NCI-H460 (cell line): ENCODE measurements at places on chromosomes 4 and X.
A peak's percentile ranks its signal among the peaks of the same experiment; 100 is the strongest.

DNA sequence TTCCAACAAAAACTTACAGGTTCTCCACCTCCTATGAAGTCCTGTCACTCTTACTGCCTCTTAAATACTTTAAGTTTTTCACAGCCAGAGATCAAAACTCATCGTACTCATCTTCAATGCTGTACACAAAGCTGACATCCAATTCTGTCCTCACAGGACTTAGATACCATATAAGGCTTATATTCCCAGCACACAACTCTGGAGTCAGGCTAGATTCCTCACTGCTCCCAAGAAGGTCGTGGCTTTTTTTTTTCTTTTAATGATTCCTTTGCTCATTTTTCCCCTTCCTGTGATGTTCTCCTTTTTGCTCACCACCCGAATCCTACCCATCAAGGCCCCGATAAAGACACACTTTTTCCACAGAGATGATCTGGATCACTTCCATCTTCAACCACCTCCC lies 914 bp downstream of the TRAPPC2 start:
- DNase-seq = no peak

GRCh38 chr4:102675141-102675540 lies 85.6 kb downstream of the MANBA start:
- no peak for DNase-seq

GRCh38 chr4:177182166-177182565 lies 127.5 kb upstream of the NEIL3 start:
- no peak for DNase-seq

- DNase-seq = no peak
These were observed 27.0 kb downstream of the PROM1 start for GRCh38 chr4:16056681-16057385.

DNA sequence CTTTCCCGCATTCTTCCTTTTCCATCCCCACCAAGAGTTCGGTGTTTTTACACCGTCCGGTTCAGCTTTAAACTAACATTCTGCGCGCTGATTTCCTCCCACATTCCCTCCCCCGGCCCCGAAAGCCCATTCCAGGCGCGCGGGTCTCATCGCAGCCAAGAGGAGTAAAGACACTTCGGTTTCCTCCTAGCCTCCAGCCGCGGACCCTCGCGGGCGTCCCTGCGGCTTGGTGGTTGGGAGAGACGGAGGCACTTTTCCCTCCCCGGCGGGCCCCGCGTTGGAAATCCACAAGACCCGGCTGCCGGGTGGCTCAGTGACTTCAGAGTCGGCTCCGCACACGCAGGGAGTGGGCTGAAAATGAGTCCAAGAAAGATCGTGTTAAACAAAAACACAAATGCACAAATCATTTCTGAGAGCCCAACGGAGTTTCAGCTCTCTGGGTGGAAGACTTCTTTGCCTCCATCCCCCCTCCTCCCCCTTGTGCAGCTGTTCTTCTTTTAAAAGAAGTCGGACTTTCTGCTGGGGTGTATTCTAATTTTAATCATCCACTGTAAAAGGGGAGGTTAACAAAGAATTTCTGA lies 2.0 kb upstream of the ARX start:
- no peak for DNase-seq

GRCh38 chr4:83644677-83645659 lies 109.1 kb downstream of the GPAT3 start:
- DNase-seq = peak; percentile 48

DNA sequence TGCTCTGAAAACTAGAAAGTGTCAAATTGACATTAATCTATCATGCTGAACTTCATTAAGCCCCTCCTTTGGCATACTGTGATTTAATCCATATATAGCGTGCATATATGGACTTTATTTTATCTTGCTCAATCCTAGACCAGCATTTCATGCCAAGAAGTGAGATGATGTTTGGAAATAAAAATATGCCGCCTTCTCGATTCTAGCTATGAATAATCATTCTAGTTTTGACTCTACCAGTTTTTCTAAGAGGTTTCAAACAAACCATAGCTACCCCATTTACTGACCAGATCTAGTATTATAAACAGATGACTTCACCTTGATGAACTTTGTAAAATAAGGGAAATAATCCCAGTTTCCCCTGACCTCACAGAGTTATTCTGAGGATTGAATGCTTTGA lies 95.0 kb downstream of the ARX start:
- DNase-seq = no peak

DNA sequence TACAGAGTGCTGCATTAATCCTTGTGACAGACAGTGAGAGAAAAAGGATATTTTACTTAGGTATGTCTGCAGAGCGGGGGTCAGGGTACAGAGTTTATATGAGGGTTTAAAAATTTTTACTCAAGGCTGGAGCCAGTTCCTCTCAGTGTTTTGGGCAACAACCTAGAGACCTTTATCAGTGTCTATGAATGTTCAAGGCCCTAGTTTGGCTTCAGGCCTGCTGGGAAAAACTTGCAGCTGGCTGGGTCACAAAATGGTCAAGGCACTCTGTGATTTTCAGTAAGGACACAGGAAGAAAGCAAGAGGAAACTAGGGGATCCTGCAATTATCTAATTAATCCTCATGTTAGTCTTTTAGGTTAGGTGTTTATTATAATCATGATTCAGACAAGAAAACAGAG lies 10.8 kb upstream of the C4orf54 start:
- DNase-seq = no peak

GRCh38 chr4:2929469-2929868 lies 33.7 kb downstream of the NOP14 start:
- DNase-seq = no peak

- DNase-seq = no peak
These were observed 163.4 kb downstream of the FBXW7 start for GRCh38 chr4:152372444-152372843.

- no peak for DNase-seq
These were observed 64.0 kb downstream of the SLC39A8 start for GRCh38 chr4:102281171-102281839.

DNA sequence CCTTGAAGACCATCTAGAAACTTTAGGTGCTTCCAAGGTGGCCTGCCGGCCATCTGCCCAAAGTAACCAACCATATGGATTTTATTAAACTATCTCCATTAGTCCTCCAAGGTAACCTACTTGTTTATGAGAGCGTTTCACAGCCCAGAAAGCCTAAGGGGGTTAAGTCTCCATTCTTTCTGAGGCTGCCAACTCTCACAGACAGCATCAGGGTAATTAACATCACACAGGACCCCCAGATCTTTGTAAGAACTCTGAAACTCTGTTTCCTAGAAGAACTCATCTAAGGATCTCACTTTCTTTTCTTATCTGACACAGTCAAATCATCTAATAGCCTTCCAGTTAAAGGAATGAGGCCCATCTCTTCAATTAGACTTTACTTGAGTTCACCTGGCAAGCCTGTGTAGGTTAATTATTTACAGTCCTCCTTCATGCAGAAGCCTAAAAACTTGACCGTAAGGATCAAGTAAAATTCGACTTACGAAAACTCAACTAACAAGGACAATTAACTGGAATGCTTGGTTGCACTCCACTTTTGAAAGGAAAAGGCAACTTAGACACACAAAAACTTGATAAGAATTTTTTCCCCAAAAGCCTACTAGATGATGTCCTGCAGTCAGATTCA lies 252.5 kb downstream of the GRIA3 start:
- no peak for DNase-seq

- peak; percentile 1 for DNase-seq
These were observed 107.5 kb upstream of the RPL34 start for GRCh38 chr4:108512615-108513505.

- no peak for DNase-seq
These were observed 24.1 kb downstream of the CXCL8 start for GRCh38 chr4:73764513-73764912.

GRCh38 chrX:72349190-72349589 lies 43.5 kb upstream of the CITED1 start:
- no peak for DNase-seq

- DNase-seq = no peak
These were observed 50.0 kb upstream of the AFAP1 start for GRCh38 chr4:7989654-7990053.
